ENCODE measurements at places on chromosomes 12 and 14. TPM values are rescaled to one million over a fixed set of nuclear protein-coding genes. Genes with fewer than 3 reads are reported as not detected.

ADAM21 gene
- not detected for total RNA-seq

ACRBP gene
- 0.95 TPM for total RNA-seq

MUCL1 gene
- total RNA-seq: not detected

KRT78 gene
- total RNA-seq: not detected

PPM1H gene
- not detected for total RNA-seq

MIA2 gene
- total RNA-seq: 24.1 TPM

CYP27B1 gene
- total RNA-seq: 1.0 TPM

PPP1R1A gene
- total RNA-seq: not detected

NUAK1 gene
- 0.16 TPM for total RNA-seq

ADSS1 gene
- 2.0 TPM for total RNA-seq

AMN gene
- total RNA-seq: 2.8 TPM

SLC17A8 gene
- total RNA-seq: not detected

SAMD15 gene
- 0.34 TPM for total RNA-seq

SDS gene
- total RNA-seq: not detected

FANCM gene
- 6.1 TPM for total RNA-seq

RTN1 gene
- 0.14 TPM for total RNA-seq

LRTM2 gene
- not detected for total RNA-seq

SLC10A1 gene
- total RNA-seq: not detected

PIK3C2G gene
- not detected for total RNA-seq

CACNA2D4 gene
- total RNA-seq: 11.3 TPM

KLRD1 gene
- 1.0 TPM for total RNA-seq

AMHR2 gene
- total RNA-seq: not detected

CHGA gene
- not detected for total RNA-seq

ARMH4 gene
- total RNA-seq: not detected

All from CD4-positive, alpha-beta T cell (primary cell).